Temporal lobe (tissue), 4 donors: ENCODE measurements at places on chromosomes 2 and 18. TPM values are rescaled to one million over a fixed set of nuclear protein-coding genes. Genes with fewer than 3 reads are reported as not detected.

The INHA gene
- total RNA-seq, result not detected

The ANKRD44 gene
- total RNA-seq, result 74.3 TPM

The SERTAD2 gene
- total RNA-seq, result 7.4 TPM

The SLC9A4 gene
- 0.25 TPM for total RNA-seq

The GYPC gene
- 6.9 TPM for total RNA-seq

The IGFBP5 gene
- 34.9 TPM for total RNA-seq

The PSD4 gene
- 3.0 TPM for total RNA-seq

The TNS1 gene
- 7.1 TPM for total RNA-seq

The ARHGEF4 gene
- total RNA-seq, result 45.7 TPM

The TSGA10 gene
- 9.8 TPM for total RNA-seq

The TLX2 gene
- not detected for total RNA-seq

The GPR39 gene
- 1.7 TPM for total RNA-seq

The C2orf15 gene
- 2.5 TPM for total RNA-seq

The FRZB gene
- 14.3 TPM for total RNA-seq

The NEU4 gene
- total RNA-seq, result 1.5 TPM

The MARCHF4 gene
- 19.2 TPM for total RNA-seq

The EMILIN1 gene
- 3.7 TPM for total RNA-seq

The MEP1B gene
- under 0.01 TPM for total RNA-seq

The NAT8 gene
- total RNA-seq, result not detected

The PPIL3 gene
- 33.2 TPM for total RNA-seq

The RAPGEF4 gene
- total RNA-seq, result 13.5 TPM

The IFIH1 gene
- 1.7 TPM for total RNA-seq

The AMER3 gene
- 26.8 TPM for total RNA-seq

The PLGLB1 gene
- 6.6 TPM for total RNA-seq

The LDLRAD4 gene
- total RNA-seq, result 63.4 TPM

The EPHA4 gene
- 134 TPM for total RNA-seq

The KLHL30 gene
- not detected for total RNA-seq

The NPC1 gene
- total RNA-seq, result 30.2 TPM

The PROKR1 gene
- total RNA-seq, result 0.25 TPM

The FOXD4L1 gene
- total RNA-seq, result 0.25 TPM

The FBXO48 gene
- total RNA-seq, result 0.49 TPM

The SOS1 gene
- 39.8 TPM for total RNA-seq

The SPP2 gene
- total RNA-seq, result not detected

The TUBB8B gene
- total RNA-seq, result not detected

The PFN4 gene
- total RNA-seq, result 0.98 TPM

The FER1L5 gene
- total RNA-seq, result 0.25 TPM
